ENCODE measurements at places on chromosomes 3 and 15. TPM values are rescaled to one million over a fixed set of nuclear protein-coding genes. Genes with fewer than 3 reads are reported as not detected.

Gene CHDH
- 3.4 TPM for polyA plus RNA-seq

Gene GOLGA6L9
- 12.1 TPM for polyA plus RNA-seq

Gene PARP15
- polyA plus RNA-seq = 0.93 TPM

Gene MAP1A
- polyA plus RNA-seq = 6.7 TPM

Gene RNF168
- 19.3 TPM for polyA plus RNA-seq

Gene WWTR1
- 109 TPM for polyA plus RNA-seq

Gene IQCH
- 3.4 TPM for polyA plus RNA-seq

Gene MEF2A
- 58.8 TPM for polyA plus RNA-seq

Gene SNX22
- 3.4 TPM for polyA plus RNA-seq

Gene AGTR1
- 23.0 TPM for polyA plus RNA-seq
